ENCODE measurements at places on chromosomes 16 and 17. TPM values are rescaled to one million over a fixed set of nuclear protein-coding genes. Genes with fewer than 3 reads are reported as not detected.

GRCh38 chr17:35969558-35970380 is 11.5 kb downstream of the CCL16 start:
- no peak overlapping the region for H3K27ac ChIP-seq
- peak; percentile 63 for DNase-seq
- H3K4me1 ChIP-seq: peaks cover 19% of the 10 kb centered on the region
- no peak overlapping the region for H3K4me3 ChIP-seq
- H3K36me3 ChIP-seq: no peaks in the 10 kb centered on the region

GRCh38 chr16:15847611-15848175 is 9.1 kb downstream of the MYH11 start:
- H3K36me3 ChIP-seq: no peaks in the 10 kb centered on the region
- no peaks in the 10 kb centered on the region for H3K4me1 ChIP-seq
- H3K4me3 ChIP-seq: no peak overlapping the region
- H3K27me3 ChIP-seq: no peaks in the 10 kb centered on the region
- no peak for DNase-seq

TOP2A gene
- total RNA-seq: 2.5 TPM

GRCh38 chr16:20744922-20745440 is 3.4 kb upstream of the THUMPD1 start:
- H3K27ac ChIP-seq: no peak overlapping the region
- H3K36me3 ChIP-seq: no peaks in the 10 kb centered on the region
- no peak overlapping the region for H3K4me3 ChIP-seq

DNA sequence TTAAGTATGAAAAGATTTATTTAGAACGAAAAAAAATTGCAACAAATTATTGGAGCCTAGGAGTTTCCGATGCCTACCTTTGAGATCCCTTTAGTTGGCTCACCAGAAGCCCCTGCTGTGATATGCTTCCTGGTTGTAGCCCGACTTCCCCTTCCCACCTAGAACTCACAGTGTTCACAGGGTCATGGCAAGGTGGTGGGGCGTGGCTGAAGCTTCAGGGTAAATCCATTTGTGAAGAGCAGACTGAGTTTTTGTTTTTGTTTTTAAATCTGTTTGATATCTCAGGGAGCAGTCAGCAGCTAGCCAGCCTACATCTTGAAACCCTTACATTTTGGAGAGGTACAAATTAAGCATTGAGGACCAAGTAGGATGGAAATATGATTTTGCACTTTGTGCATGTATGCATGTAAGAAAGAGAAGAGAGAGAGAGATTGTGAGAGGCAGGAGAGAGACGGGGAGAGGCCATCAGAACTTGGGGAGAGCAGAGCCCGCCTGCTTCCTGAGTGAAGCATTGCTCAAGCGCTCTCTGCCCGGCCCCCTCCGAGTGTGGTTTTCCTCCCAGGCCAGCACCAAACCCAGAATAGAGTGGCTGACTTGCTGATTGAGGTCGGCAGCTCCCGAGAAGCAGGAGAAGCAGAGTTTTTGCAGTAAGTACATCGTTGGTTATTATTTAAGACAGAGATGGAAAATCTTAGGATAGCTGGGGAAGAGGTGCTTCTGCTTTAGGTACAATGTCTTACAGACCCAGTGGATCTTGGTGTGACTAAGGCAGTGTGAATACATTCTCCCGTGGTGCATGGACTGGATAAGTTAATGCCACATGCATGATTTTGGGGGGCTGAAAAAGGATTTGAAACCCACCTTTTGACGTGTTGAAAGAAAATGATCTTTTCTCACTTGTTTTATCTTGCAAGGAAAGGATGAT is 64.2 kb downstream of the SPECC1 start:
- no peaks in the 10 kb centered on the region for H3K36me3 ChIP-seq
- peak overlapping the region; percentile 33 for H3K4me3 ChIP-seq
- H3K27me3 ChIP-seq: no peaks in the 10 kb centered on the region
- H3K4me1 ChIP-seq: peaks cover 27% of the 10 kb centered on the region
- peak; percentile 80 for DNase-seq

DNA sequence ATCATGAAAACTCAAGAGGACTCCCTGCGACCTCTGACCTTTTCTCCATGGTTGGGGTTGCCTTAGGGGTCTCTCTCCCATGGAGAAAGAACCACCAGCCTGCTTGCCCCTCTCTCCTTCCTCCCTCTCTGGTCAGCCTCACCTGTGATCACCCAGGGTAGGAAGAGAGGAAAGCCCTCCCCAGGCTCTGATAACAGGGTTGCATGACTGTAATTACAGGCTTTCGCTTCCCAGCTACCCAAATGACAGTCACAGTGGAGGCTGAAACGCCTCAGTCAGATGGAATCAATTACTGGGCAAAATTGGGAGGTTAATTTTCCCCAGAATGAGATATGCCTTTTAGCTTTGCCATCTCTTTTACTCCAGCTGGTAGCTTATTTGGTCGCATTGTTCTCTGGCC is 265.8 kb upstream of the SOX9 start:
- H3K27ac ChIP-seq: no peak overlapping the region
- no peaks in the 10 kb centered on the region for H3K36me3 ChIP-seq
- no peak overlapping the region for H3K4me3 ChIP-seq
- no peaks in the 10 kb centered on the region for H3K4me1 ChIP-seq
- no peaks in the 10 kb centered on the region for H3K27me3 ChIP-seq

CASKIN1 gene
- total RNA-seq: 2.1 TPM

DNA sequence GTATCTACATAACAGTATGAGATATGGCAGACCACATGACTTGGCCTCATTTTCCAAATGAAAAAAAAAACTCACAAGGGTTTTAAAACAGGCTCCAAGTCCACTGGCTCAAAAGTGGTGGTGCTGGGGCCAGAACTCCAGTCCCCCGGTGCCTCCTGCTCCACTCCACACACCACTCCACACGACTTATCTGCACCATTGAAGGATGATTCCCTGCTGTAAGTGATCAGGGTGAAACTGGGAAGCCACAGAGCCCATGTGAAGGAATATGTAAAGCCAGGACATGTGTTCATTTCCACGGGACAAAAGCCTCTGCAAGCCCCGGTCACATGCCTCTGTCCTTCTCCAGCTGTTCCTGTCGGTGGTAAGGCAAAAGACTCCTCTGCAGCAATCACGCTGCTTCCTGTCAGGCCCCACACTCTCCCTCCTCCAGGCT is 97.2 kb downstream of the ZNF18 start:
- no peaks in the 10 kb centered on the region for H3K4me1 ChIP-seq
- no peaks in the 10 kb centered on the region for H3K36me3 ChIP-seq
- no peak overlapping the region for H3K27ac ChIP-seq
- no peaks in the 10 kb centered on the region for H3K27me3 ChIP-seq
